Lung microvascular endothelial cell (primary cell): ENCODE measurements at places on chromosomes 7 and 10.

DNA sequence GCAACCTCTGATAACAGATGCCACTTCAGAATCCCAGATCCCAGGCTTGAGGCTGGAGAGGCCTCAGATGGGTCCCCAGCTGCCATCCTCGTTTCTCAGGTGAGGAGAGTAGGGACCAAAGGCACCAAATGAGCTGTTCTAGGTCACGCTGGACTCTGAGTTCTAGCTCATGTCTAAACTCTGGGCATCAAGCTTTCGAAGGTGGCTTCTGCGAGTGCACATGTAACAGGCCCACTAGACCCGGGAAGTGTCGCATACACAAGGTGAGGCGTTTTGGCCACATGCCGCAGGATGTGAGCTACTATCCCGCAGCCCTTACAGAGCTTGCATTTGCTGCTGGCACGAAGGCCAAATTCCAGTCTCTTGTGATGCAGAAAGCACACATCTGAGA, 355.1 kb upstream of the SHH start:
- no peak for DNase-seq

GRCh38 chr10:59626523-59626869, 83.2 kb downstream of the SLC16A9 start:
- no peak for DNase-seq

- DNase-seq, result peak; percentile 99
These were observed 150.9 kb upstream of the KLF6 start for GRCh38 chr10:3935933-3936359.

DNA sequence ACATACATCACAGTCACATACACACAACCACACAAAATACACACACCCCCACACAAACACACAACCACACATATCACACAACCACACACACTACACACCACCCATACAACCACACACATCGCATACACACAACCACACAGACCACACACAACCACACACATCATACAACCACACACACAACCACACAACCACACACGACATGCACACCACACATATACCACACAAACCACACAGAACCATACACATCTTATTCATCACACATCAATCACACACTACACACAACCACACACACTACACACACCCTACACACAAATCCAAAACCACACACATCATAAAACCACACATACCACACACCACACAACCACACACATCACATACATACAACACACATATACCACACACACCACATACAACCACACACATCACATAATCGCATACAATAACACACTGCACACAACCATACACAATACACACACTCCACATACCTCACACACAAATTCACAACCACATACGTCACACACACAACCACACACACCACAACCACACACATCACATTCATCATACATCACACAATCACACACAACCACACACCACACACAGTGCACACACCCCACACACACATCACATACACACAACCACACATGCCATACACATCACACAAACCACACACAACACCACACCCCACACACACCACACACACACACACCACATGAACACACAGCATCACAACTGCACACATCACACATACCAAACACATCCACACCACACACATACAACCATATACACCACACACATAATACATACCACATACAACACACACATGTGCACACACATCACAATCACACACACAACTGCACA, 30.4 kb downstream of the GPRIN2 start:
- DNase-seq, result no peak

DNA sequence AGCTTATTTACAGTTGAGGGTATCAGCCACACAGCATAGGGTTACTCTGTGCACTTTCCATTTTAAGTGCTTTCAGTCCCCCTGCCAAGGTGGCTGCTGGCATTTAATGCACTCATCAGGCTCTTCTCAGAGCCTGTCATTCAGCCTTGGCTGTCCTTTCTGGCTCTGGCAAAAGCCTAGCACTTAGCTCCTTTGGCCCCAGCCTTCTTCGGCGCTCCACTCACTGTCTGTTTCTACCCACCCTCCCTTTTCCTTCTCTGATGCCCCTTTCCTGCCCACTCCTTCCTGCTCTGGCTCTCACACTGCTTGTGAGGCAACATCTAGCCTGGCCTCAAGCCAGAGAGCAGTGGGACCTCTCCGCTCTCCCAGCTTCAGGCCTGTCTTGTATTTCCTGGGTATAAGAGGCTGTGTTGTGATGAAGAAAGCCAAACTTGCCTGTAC, 60.2 kb downstream of the WIPF3 start:
- DNase-seq, result no peak
